Activated naive CD4-positive, alpha-beta T cell treated with anti-CD3 and anti-CD28 coated beads, Interleukin-2, amount 50 U/mL, for 16 hours (primary cell): ENCODE measurements at places on chromosomes 5 and 9.

DNA sequence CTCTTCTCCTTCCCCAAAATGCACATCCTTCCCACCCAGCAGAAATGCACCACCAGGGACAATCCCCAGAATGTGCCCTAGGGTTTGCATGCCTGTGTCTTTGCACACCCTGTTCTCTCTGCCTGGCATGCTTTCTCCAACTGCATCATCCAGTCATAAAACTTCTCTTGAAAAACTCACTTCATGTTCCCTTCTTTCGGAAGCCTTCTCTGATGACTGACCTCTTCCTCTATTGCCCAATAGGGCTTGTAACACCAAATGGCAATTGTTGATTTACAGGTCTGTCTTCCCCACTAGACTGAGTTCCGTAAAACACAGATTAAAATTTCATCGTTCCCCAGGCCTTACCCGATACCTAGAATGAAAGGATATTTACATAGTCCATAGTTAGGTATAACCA, 83.1 kb upstream of the SPOCK1 start:
- DNase-seq, result no peak

GRCh38 chr5:135395451-135395850, 3.6 kb downstream of the MACROH2A1 start:
- no peak for DNase-seq

- no peak for DNase-seq
These were observed 42.3 kb upstream of the NEK6 start for GRCh38 chr9:124215368-124215910.

DNA sequence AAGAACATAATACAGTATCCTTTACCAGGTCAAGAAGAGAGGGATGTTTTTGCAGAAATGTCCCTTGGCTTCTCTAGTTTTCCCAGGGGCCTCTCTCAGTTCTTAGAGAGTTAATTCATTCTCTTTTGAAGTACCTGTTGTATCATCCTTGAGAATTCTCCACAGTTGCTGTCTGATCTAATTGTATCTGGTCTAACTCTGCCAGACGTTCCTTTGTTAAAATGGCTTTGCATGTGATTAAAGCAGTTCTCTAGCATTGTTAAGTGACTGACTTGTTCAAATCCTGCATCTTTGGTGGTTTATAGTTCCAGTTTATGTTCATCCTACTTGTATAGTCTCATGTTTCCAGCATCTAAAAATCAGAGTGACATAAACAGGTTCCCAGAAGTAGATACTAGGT, 65.0 kb downstream of the KIAA1958 start:
- no peak for DNase-seq

GRCh38 chr9:116479056-116479544, 208.0 kb upstream of the TRIM32 start:
- no peak for DNase-seq

DNA sequence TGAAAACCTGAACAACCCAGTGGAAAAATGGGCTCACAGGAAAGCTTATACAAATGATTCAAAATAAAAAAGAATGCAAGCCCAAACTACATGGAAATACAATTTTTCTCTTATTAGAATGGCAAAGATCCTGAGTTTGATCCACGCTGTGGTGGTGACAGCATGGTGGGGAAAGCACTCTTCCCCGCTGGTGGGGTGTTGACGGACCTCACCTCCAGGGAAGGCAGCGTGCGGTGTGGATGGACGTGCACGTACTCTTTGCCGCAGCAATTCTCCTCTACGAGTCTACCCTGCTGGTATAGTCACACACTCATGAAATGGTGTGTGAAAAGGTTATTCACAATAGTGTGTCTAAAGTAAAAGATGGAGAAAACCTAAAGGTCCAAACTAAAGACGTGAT, 5.9 kb upstream of the ZFP62 start:
- DNase-seq, result no peak

- no peak for DNase-seq
These were observed 75.3 kb downstream of the ARHGAP26 start for GRCh38 chr5:142845402-142845921.

DNA sequence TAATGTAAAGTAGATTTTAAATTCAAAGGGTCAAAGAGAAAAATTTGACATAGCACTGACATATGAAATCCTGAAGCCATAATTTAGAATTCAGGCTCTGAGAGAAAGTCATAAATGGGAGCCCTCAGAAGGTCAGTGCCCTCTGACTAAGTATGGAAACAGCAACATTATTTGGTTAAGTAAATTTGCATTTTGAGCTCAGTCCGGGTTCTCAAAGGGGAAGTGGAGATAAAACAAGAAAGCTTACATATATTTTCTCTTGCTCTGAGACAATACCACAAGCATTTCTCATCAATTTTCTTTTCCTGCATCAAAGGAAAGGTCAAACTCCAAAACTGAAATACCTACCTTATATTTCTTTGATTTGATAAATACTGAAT, 348.0 kb downstream of the SEMA5A start:
- DNase-seq, result no peak

DNA sequence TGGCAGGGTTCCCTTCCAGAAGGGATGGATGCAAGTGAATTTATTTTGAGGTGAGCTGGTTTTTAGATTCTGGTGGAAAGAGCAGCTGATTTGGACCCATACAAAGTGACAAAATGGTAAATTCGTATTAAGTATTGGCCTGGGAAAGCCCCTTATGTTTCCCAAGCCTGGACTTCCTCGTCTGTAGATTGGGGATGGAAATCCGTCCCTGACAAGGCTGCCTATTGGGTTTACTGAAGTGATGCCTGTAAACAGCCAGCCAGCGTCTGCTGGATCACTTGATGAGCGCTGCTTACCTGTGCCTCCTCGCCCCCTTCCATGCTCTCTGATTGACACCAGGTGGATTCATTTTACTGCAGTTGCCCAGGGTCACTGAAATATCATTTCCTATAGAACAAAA, 233.8 kb downstream of the GADD45G start:
- no peak for DNase-seq

DNA sequence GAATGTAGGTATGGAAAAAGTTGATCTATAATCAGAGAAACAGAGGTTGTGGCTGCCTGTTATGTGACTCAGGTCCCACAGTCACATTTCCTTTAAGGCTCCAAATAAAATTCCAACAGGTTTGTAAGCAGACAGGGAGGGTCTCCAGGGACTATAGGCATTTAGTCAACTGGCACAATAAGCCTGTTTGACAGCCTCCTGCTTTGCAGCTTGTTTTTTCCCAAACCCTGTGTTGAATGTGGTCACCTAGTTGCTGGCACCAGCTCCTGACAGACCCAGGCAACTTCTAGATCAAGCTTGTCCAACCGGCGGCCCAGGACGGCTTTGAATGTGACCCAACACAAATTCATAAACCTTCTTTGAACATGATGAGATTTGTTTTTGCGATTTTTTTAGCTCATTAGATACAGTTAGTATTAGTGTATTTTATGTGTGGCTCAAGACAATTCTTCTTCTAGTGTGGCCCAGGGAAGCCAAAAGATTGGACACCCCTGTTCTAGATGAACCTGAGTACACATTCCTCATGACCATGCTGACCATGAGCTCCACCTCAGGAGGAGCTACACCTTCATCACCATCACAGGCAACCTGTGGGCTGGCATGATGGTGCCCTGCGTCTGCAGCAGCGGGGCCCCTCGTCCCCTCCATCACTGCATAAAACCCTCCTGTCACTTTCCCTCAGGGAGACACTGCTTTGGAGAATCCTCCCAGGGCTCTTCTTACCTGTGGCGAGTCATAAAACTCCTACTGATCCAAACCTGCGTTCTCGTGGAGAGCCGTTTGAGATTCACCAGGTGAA, 15.7 kb upstream of the GRHPR start:
- DNase-seq, result no peak

DNA sequence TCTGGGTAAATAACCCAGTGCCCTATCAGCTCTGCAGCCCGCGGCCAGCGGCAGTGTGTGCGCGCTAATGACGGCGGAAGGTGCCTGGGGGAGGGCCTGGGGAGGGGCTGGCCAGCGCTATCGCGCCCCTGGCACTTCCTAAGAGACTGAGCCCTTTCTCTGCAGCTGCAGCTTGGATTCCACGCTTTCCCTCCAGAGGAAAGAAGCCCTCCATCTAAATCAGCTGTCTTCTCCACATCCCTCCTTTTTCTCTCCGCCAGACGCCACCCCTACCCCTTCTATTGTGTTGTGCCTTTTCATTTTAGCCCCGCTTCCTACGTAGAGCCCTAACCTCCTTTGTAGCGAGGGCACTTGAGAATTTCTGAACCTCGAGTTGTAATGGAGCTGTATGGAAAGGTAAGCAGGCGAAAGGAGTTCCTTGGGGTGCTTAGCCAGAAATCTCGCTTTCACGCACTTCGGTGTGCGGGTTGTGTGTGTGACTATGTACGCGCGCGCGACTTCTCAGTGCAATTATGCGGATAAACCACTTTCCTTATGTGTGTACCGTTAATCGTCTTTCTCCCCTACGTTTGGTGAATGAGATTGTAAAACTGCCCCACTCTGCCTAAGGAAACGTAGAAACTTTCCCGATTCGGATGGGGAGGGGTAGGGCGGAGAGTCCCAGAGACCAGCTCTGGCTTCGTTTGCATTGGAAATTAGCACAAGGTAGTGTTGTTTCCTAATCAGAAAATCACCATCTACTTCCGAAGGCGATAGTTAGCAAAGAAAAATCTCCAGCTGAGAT, 664 bp upstream of the RAB3C start:
- no peak for DNase-seq

GRCh38 chr5:893711-894110, 1.0 kb downstream of the TRIP13 start:
- DNase-seq, result no peak

DNA sequence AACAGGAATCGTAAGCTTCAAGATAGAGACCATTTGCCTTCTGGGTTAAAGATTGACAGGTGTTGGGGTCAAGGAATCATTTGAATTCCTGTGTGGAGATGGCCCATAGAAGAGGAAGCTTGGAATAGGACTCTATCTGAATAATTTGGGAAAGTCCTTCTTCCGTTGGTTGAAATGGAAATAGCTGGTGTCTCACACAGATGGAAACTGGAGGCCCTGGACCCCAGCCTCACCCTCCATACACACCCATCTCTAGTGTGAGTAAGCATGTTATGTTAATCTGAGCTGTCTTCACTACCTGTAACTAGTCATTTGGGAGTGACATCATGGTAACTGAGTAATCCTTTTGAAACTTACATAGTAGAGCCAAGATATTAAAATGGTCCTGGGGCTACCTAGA, 184.4 kb downstream of the CD180 start:
- DNase-seq, result peak; percentile 16

DNA sequence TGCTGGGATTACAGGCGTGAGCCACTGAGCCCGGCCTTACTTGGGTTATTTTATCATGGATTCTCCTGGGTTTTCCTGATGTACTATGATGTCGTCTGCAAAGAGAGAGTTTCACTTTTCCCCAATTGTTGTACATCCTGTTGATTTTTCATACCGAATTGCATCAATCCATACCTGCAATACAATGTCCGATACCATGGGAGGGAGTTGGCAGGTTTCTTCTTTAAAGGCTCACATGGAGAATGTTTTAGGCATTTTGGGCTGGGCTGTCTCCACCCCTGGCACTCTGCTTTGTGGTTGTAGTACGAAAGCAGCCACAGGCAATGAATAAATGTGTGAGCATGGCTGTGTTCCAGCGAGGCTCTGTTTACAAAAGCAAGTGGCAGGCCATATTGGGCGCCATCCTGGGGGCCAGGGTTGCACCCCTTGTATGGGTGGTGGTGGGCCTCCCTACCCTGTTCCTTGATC, 35.1 kb upstream of the EXOC3 start:
- DNase-seq, result no peak

DNA sequence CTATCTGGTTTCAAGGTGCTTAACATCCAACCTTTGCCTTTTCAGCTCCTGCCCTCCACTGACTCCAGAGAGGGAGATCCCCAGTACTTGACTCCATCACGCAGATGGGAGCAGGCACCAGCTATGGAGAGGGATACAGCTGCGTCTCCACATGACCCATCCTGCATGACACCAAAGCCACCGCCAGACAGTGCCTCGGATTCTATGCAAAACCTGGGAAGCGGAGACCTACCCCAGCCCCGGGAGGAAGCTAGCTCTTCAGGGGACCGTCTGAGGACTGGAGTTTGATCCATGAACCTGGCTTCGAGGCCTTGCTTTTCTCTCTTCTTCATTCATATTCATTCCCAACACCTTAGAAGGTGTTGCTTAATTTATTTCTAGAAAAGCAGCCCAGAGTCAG, 24.8 kb downstream of the HRH2 start:
- DNase-seq, result no peak

DNA sequence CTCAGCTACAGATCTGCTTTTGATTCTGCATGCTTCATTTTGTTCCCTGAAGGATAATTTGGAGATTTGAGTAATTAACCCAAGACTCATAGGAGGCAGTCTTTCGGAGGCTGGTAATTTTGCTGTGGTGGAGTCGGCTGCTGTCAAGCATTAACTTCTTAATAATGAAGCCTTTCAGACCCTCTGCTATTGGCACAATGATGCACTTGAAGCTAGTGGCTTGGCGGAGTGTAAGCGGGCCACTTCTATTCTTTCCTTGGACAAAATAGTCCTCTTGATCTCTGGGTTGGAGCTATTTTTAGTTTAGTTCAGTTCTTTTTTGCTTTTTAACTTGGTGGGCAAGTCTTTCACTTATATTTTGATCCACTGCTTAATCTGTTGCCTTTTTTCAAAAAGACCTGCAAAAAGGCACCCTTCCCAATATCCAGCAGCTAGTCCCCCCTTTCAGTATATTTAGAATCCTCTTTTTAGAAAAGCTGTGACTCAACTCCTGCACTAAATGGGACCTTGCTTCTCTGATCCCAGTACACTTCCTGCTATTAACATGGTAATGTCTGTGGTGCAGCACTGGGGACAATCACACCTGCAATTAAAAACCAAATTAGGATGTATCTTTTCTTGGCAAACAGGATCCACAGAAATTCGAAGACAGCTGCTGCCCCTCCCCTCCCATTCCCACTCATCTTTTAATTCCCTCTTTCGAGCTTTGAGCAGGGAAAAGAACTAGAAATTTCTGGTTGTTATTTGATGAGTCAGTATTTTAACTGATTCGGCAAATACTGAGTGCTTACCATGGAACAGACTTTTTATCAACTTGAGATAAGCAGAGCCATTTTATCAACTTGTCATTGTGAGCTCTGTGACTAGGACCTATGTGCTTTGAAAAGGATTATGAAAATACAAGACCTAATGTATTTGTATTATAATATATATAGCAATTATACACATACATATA, 169.4 kb upstream of the ANKRD55 start:
- DNase-seq, result no peak
